Effector CD8-positive, alpha-beta T cell (primary cell): ENCODE measurements at places on chromosomes 3 and 15.

GRCh38 chr3:52783211-52783555 lies 5.8 kb downstream of the ITIH1 start:
- no peak for DNase-seq

GRCh38 chr3:132469326-132469725 lies 52.0 kb downstream of the DNAJC13 start:
- DNase-seq: no peak

- no peak for DNase-seq
Measured at GRCh38 chr3:105365391-105366325, 1.1 kb upstream of the ALCAM start.

DNA sequence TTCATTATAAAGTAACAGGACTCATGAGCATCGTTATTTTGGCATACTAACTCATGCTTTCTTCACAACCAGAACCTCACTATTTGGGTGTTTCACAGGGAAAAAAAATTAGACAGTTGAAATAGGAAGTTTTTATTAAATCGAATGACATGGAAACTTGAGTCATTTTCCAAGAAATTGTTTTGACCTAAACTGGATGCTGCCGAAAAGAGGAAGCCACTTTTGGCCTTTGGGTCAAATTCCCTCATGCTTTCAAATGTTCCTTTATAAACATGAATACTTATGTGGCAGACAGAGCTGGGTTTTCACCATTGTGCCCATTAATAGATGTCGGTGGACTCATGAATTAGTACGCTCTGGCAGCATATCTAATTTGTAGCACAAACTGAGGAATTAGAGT lies 224.9 kb downstream of the MCTP2 start:
- DNase-seq: no peak
